ENCODE measurements at places on chromosomes 2 and 18.

DNA sequence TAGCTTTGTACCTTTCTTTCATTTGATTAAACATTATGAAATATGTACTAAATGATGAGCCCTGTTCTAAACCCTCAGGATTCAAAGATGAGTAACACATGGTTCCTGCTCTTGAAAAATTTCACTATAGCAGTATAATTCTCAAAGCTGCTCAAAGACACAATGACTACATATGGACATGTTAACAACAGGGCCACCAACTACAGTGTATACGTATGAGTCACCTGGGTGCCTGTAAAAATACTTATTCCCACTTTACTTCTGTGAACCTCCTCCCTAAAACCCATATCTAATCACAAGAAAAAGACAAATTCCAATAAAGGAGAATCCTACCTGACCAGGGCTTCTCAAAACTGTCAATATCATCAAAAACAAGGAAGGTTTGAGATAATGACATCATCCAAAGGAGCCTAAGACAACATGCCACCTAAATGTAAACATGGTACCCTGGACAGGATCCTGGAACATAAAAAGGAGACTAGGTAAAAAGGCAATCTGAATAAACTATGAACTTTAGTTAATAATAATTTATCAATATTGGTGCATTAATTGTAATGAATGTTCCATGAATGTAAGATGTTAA is 84.7 kb downstream of the FAM161A start:
- no peak for DNase-seq

GRCh38 chr18:79954791-79955190 is 3.3 kb upstream of the SLC66A2 start:
- DNase-seq, result no peak

- no peak for DNase-seq
Observed at GRCh38 chr2:227813562-227814353, at the start of gene CCL20. CCL20 (plus strand) TSS chr2:227813842; CDS start chr2:227813912, 70 bp downstream.

GRCh38 chr2:134712736-134713135 is 6.1 kb downstream of the TMEM163 start:
- DNase-seq, result no peak

DNA sequence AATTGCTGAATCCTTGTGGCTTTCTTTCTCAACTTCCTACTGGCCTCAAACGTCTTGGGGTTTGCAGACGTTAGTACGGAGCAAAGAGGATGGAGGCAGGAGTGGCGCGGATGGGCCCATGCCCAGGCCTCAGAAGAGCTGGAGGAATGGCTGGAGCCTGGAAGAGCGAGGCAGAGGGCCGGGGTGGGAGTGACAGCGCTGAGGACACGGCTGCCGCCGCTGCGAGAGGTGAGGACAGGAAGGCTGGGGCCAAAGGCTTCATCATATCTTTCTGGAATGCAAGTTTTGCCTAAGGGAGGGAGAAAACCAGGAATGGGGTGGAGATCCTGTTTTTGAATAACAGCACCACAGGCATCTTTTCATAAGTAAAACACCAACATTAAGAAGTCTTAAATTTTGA is 178.5 kb upstream of the SESTD1 start:
- no peak for DNase-seq

DNA sequence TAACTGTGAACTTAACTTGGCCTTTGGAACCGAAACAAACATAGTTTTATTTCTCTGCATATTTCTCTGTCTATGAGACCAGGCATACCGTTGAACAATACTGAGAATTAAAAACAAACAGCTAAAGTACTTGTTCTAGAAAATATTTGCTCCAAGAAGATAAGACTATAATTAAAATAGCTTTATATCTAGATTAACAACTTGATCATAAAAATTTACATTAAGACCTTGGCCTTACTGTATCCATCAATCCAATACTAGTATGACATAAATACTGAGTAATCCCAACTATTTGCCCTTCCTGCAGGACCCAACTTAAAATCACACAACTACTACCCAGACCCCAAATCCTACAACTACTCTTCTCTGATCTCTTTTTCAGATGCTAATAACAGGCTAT is 260.9 kb downstream of the RIT2 start:
- DNase-seq, result no peak

- no peak for DNase-seq
Observed at GRCh38 chr2:9343524-9343923, 79.8 kb downstream of the ITGB1BP1 start.

- DNase-seq, result no peak
Observed at GRCh38 chr2:197137231-197137630, 173.3 kb downstream of the ANKRD44 start.

DNA sequence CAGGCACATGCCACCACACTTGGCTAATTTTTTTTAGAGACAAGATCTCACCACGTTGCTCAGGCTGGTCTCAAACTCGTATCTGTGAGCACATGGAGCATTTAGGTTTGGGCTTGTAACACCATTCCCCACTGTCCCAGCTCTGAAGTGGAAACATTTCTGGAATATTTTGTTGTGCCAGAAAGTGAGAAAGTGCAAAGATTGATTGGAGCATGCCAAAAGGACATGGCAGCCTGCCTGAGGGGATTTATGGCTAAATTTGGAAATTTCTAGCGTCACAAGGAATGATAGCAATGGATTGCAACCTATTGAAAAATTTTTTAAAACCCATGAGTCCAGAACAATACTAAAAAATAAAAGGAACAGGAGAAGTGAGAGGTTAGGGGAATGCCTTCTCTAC is 136.8 kb downstream of the ESCO1 start:
- DNase-seq, result no peak

DNA sequence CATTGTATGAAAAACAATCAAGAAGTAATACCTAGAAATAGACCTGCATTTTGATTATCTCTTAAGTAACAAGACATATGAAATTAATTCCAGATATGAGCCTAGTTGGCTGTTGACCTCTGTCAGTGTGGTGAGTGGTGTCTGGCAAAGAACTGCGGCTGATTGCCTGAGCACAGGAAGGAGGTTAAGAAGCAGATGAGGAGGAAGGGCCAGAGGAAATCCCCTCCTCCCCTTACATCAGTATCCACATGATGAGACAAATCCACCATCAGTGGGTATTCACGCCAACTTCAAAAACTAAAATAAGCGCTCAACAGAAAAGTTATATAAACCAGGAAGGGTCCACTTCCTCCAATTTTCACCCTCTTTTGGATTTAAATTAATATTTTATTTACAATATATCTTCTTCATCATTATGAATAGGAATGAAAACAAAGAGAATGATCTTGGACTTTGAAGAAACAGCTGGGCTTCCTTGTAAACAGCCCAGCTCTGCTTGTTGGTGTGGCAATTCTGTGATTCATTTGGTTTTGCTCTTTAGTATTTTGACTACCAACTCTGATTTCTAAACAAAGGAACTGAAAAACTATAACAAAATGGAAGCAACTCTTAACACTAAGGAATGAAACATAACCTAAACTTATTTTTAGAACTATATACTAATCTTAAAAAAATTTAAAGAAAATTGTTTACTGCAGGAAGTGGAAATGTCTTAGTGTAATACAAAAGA is 27.3 kb downstream of the RFTN2 start:
- no peak for DNase-seq

DNA sequence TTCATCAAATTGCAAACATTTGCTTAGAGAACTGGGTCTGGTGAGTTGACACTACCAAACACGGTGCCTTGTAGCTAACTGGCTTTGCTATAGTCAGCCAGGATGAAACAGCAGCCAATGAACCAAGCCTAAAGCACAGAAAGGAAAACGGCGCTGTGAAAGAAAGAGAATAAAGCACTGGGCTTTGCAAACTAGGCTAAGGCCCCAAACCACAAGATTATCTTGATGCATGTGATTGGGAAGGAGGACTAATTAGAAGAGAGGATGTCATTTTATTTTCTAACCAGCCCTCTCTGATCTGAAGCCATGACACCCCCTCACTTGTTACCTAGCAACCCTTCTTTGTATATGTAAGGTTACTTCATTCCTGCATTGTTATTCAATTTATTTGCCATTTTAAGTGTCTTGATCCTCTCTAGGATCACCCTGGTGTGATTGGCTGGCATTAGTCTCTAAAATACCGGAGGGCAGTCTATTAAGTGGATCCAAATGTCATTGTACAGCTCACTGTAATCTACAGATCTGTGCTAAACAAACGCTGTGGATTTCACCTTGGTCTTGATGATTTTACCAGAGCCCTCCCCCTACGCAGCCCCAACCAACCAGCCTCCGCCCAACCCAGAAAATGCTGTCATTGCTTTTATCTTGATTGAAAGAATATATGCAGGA is 395.4 kb upstream of the ACVR2A start:
- DNase-seq, result no peak

GRCh38 chr2:179765666-179766065 is 95.7 kb downstream of the ZNF385B start:
- DNase-seq, result no peak

DNA sequence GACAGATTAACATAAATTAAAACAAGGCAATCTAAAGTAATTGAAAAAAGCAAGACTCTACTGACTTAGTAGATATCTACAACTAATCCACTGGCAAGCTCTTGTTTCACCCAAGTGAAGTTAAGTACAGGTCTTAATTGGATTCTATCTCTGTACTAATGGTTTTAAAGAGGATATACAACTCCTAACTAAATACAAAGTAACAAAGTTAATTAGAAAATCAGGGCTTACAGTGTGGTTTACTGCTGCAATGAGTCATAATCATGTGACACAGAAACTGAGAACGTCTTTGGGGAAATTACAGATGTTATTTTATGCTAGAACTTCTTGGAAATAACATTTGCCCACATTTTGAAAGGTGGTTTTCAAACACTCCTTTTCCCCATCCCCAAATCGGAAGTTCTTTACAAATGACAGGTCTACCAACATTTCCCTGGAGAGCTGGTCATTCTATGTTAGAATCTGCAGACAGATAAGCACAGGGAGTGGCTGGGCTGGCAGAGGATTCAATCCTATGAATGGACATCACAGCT is 245.3 kb downstream of the STK39 start:
- DNase-seq, result no peak

DNA sequence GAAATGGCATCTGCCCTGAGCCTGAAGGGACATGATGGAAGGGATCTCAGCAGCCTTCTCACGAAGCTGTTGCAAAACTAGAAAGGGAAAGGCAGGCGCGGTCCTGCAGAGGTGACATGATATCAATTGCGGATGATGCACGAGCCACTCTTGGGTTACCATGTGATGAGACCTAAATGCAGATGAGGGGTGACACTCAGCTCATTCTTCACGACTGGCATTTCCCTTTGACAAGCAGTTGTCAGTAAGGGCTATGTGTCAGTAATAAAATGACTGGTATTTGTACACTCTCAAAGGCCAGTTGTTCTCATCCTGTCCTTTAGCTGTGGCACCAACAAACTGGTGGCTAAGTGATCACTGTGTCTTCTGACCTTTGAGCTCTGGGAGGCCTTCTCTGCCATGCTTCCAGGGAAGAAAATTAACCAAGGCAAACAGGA is 273.6 kb downstream of the ETAA1 start:
- no peak for DNase-seq

GRCh38 chr2:118689874-118690273 is 157.6 kb downstream of the EN1 start:
- no peak for DNase-seq

DNA sequence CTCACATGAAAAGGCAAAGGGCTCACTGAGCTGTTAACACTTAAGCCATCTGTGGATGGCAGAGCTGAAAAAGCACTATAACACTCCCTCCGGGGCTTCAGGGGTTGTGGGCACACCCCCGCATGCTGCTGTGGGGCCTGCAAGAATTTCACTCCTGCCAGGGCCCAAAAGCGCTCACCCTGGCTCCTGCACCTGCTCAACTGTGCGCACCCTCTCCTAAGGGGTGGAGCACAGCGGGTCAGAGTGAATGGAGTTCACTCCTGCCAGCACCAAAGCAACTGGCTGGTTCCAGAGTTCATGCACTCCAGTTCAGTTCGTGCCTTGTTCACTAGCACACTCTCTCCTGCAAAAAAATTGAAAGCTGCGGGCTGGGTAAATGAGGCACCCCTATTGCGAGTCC is 814.2 kb upstream of the SLC39A10 start:
- DNase-seq, result no peak

- no peak for DNase-seq
Observed at GRCh38 chr2:133223226-133223625, 345.0 kb downstream of the NCKAP5 start.

DNA sequence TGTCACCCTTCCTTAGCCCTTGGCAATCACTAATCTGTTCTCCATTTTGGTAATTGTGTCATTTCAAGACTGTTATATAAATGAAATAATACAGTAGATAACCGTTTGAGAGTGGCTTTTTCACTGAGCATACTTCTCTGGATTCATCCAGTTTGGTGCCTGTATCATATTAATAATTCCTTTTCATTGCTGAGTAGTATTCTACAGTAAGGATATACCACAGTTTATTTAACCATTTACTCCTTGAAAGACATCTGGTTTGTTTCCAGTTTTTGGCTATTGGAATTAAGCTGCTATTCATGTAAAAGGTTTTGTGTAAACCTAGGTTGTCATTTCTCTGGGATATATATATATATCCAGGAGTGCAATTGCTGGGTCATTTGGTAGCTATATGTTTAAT is 44.6 kb upstream of the TGFA start:
- DNase-seq, result no peak

DNA sequence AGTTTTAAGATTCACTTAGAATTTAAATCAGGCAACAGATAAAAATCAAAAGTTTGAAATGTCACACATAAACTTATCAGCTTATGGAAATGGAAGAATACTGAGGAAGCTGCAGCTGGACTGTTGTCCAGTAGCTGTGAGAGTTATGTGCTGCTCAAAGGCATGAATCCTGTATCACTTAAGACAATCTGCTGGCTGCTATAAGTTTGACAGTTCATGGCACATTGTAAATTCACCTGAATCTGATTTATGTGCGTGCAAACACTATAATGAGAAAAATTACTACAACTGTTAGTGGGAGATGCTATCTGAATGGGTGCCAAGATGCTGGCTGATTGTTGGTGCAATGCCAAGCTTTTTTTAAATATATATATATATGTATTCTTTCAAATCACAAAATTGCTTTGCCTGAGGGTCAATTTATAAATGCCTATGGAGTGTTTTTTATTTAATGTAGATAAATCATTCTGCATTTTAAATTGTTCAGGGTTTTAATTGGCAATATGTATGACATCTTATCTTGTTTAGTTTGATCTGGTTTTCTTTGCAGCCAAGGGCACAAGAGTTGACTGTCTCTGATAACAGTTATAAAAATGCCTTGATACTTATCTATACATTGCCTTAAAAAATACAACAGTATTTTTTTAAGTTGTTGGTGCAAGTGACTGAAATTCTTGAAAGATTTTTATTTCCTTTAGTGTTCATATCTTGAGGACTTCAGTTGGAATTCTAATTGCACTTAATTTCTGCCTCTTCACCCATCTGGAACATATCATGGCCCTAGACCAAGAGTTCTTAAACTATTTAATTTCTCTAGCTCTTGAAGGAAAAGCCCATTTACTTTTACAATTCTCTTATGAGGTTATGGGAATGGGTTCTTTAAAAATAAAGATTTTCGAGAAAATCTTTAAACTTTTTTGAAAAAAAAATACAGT is 48.7 kb downstream of the CAVIN2 start:
- DNase-seq, result no peak

All from stimulated activated CD8-positive, alpha-beta memory T cell treated with anti-CD3 and anti-CD28 coated beads, Interleukin-4, amount 100 ng/mL, for 1 hour (primary cell).